Urinary bladder (tissue), 4 donors: ENCODE measurements at places on chromosomes 11 and 22.

GRCh38 chr22:22424956-22425355, 83.6 kb downstream of the ZNF280B start:
- DNase-seq: no peak

DNA sequence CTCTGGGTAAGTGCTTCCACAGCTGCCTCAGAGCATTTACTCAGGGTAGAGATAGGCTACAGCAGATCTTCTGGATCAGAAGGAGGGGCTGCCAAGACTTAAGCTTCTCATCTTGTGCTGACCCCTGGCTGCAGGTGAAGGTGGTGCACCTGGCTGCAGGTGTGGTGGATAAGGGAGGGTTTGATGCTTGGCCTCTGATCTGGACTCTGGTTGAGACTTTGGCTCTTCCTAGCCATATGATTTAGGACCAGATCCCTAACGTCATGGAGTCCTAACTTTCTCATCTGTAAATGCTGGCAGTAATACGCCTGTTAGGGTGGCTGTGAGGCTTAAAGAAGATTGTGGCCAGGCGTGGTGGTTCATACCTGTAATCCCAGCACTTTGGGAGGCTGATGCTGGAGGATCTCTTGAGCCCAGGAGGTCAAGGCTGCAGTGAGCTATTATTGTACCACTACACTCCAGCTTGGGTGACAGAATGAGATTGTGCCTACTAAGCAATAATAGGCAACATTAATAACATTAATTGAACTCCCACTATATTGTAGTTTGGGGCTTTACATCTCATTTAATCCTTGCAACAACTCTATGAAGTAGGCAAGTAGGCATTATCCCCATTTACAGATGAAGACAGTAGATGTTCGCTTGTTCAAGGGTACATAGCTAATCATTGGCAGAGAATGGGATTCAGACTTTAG, 10.7 kb downstream of the DTX4 start:
- DNase-seq: no peak

DNA sequence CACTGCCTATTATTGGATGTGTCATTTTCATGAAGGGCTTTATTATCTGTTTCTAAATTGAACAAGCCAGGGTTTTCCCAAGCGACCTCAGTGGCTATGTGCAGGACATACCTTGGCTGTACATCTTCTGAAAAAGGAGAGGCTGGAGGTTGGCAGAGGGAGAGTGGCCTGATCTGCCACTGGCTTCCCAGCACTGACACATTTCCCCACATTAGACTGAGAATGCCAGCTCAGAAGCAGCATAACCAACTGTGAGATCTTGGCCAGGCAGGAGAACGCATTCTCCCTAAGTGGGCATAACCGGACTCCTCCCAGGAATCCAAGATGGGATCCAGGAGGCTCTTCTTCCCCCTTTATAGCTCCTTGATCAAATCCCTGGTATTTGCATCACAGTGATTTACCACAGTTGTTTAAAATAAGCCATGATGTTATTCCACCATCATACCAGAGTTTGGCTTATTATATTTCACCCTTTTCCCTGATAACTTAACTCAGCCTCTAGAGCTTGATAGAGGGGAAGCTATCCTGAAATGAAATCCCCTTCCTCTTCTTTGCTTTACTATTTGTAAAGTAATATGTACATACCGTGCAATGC, 33.8 kb downstream of the AMOTL1 start:
- DNase-seq: no peak

GRCh38 chr22:21044931-21045584, 688 bp upstream of the LRRC74B start:
- DNase-seq: no peak

DNA sequence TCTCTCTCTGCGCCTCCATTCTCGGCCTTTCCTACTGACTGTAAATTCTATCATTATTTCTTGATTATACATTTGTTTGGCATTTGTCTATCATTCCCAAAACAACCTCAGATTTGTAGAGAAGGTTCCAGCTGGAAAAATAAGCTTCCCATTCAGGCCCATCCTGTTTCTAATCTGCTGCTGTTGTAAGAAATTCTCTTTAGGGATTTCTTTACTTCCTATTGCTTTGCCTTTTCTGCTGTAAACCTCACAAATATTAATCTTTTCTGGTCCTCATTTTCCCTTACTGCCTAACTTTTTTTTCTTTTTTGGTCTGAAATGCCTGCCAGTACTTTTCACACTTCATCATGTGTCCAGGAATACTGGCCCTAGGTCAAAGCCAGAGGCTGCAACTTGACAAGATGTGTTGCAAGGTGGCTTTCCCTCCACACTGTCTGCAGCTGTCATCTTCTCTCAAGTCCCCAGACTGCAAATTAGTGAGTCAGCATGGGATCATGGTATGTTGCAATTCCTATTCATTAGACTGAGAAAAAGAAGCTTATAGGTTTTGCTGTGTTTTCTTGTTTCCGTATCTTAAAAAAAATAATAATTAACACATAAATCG, 858.7 kb upstream of the CHORDC1 start:
- no peak for DNase-seq

- DNase-seq: no peak
Measured at GRCh38 chr11:108751444-108751843, 86.6 kb downstream of the DDX10 start.

- no peak for DNase-seq
Measured at GRCh38 chr11:68297812-68298658, 14.4 kb upstream of the LRP5 start.

DNA sequence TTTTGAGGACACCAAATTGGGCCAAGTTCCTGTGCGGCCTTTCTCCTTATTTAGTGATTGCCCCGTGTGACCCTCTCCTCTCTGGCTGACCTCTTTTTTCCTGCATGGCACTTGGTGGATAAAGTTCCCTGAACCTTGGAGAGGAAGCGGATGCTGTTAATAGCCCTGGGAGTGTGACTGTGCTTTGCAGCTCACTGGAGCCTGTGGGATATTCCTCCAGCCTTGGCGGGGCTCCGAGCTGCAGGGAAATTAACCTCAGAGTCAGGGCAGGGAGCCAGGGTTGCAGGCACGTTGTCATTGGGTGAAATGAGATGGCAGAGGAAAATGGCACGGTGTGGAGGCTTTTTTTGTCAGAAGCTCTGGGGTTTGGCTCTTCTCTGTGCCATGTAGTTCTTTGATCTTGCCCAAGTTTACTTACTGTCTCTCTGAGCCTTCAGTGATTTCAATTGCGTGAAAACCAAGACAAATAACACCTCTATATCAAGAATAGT, 965 bp downstream of the OR9Q1 start:
- no peak for DNase-seq

DNA sequence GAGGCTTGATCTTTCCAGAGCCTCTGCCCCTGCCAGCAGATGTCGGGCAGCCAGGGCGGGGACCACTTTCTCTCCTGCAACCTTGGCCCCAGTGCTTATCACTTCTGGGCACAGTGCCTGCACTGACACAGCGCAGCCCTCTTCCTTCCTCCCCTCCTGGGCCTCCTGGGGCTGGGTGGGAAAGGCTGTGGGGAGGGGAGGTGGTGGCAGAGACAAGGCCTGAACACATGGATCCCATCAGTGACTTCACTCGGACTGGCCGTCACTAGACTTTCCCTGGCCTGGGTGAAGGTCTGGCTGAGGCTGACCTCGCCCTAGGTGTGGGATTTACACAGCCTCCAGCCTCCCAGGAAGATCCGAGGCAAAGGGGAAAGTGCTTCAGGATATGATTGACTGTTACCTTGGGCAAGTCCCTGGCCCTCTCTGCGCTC, 68.1 kb downstream of the LRRC32 start:
- DNase-seq: no peak

- peak; percentile 7 for DNase-seq
Measured at GRCh38 chr22:17742527-17742902, 31.8 kb downstream of the BID start.

DNA sequence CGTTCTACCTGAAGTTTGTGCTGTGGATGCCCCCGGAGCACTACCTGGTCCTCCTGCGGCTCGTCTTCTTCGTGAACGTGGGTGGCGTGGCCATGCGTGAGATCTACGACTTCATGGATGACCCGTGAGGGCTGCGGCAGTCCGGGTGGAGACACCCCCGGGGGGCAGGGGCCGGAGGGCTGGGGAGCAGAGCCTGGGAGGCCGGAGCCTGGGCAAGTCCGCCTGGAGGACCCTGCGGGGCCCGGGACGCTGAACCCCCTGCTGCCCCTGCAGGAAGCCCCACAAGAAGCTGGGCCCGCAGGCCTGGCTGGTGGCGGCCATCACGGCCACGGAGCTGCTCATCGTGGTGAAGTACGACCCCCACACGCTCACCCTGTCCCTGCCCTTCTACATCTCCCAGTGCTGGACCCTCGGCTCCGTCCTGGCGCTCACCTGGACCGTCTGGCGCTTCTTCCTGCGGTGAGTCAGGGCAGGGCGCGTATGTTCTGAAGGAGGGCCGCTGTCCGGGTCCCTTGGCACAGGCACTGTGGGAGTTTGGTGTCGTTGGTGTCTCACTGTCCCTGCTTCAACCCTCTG, 17.3 kb downstream of the RNH1 start:
- DNase-seq: no peak

DNA sequence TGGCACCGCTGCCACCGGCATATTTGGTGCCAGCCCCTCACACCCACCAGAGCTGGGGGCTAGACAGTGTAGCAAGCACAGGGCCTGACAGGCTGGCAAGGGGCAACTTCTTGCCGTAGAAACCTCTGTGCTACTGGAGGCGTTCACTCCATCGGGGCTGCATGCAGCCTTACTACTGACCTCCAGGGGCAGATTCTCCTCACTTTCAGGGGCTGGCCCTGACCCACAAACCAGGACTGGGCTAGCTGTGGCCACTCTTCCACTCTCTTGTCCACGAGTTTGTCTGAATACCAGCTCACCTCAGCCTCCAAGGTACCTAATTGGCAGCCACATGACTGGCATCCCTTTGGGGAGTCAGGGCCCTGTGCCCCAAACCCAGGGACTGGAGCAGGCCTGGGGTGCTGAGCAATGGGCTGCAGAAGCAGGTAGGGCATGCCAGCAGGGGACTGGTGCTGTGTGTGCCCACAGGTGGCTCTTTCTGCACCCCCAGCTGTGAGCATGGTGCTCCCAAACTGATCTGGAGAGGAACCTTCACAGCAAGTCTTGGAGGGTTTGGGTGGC, 2.1 kb upstream of the LMO1 start:
- no peak for DNase-seq

GRCh38 chr11:17733261-17733660, 1.3 kb upstream of the KCNC1 start:
- no peak for DNase-seq

- no peak for DNase-seq
Measured at GRCh38 chr11:10375280-10375971, 70.6 kb downstream of the ADM start.

- DNase-seq: peak; percentile 40
Measured at GRCh38 chr11:118435290-118435892, 901 bp upstream of the KMT2A start.

DNA sequence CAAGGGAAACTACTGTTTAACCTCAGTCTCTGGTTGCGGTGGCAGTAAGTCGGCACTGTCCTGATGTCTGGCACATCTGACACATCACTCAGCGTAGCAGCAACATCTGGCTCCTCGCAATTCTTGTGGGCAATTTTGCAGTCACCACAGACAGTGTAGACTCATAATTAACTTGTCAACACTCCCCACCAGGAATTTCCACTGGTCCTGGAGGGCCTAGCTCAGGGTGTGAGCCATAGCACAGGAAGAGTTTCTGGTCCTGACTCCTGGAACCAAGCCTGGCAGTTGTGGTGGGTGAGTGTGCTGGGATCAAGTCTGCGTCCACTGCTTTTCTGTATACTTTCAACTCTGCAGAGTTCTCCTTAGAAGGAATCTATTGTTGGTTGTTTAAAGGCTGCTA, 209.7 kb downstream of the SNX19 start:
- no peak for DNase-seq

GRCh38 chr11:123391646-123392348, 38.3 kb upstream of the GRAMD1B start:
- no peak for DNase-seq

DNA sequence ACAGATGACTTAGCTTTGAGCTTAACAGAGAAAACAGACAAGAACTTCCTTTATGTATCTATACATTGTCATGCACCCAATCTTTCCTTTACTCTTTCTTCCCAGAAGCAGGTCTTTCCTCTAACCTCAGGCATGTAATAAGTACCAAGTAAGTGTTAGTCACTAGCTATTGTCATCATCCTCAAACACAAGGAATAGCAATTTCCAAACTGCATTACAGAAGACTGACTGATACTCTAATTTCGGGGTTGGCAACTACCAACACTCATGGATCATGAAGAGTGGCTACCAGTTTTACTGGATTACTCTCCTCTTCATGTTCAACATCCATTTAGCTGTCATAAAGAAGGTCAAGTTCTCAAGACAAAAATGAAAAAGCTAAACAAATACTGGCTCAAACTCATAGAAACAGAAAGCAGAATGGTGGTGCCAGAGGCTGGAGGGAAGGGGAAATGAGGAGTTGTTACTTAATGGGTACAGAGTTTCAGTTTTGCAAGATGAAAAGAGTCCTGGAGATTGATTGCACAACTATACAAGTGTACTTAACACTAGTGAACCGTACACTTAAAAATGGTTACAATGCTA, 111.6 kb downstream of the SIK3 start:
- no peak for DNase-seq

- DNase-seq: no peak
Measured at GRCh38 chr11:116070520-116070919, 566.3 kb upstream of the CADM1 start.

- no peak for DNase-seq
Measured at GRCh38 chr11:5541427-5541826, 6.9 kb downstream of the OR52H1 start.

DNA sequence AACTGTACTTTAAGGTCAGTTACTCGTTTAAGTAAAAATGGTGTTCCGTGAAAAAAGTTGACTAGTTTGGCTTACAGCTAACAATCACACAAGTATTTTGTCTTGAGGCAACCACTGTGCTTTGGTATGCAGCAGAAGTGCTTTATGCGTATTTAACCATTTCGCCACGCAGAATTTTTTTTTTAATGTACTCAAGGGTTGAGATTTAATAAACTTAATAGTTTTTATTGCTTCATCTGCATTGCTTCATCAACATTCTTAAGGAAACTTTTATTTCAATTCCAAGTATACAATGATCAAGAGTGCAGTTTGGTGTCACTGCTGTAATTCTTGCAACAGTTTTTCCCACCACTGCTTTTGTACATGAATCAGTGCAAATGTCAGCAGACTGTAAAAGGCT, 66.4 kb downstream of the ZNRF3 start:
- DNase-seq: no peak

GRCh38 chr11:28153586-28153985, 45.4 kb downstream of the METTL15 start:
- no peak for DNase-seq

- no peak for DNase-seq
Measured at GRCh38 chr22:23137905-23138561, 3.8 kb downstream of the RSPH14 start.

GRCh38 chr11:118749429-118749828, 41.5 kb downstream of the DDX6 start:
- no peak for DNase-seq

GRCh38 chr22:34416022-34416860, 496.0 kb upstream of the LARGE1 start:
- DNase-seq: no peak
